ENCODE measurements at places on chromosomes 4 and X.

DNA sequence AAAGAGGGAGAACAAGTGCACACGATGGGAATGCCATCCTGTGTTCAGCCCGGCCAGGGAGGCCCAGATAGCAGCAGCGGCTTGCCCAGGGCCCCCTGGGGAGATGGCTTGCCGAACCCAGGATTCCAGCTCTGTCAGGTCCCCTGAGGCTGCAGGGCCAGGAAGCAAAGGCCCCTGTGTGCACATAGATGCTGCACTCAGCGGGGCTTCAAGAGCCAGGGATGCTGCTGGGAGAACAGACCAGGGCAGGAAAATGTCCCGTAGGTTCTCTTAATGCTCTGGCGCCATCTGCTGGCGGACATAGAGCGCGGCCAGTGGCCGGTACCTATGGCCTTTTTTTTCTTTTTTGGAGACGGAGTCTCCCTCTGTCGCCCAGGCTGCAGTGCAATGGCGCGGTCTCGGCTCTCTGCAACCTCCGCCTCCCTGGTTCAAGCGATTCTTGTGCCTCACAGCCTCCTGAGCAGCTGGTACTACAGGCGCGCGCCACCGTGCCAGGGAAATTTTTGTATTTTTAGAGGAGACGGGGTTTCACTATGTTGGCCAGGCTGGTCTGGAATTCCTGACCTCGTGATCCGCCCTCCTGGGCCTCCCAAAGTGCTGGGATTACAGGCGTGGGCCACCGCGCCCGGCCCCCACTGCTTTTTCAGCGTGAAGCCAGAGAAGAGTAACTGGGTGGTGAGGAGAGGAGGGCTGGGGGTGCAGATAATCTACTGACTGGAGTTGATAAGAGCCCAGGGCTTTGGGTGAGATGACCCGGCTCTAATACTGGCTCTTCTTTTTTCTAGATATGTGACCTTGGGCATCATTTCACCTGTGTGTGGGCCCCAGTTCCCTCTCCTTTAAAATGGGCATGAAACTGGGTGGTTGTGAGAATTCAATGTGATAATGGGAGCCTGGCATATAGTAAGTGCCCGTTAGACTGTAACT lies 22.5 kb downstream of the MED28 start:
- DNase-seq = peak; percentile 87

DNA sequence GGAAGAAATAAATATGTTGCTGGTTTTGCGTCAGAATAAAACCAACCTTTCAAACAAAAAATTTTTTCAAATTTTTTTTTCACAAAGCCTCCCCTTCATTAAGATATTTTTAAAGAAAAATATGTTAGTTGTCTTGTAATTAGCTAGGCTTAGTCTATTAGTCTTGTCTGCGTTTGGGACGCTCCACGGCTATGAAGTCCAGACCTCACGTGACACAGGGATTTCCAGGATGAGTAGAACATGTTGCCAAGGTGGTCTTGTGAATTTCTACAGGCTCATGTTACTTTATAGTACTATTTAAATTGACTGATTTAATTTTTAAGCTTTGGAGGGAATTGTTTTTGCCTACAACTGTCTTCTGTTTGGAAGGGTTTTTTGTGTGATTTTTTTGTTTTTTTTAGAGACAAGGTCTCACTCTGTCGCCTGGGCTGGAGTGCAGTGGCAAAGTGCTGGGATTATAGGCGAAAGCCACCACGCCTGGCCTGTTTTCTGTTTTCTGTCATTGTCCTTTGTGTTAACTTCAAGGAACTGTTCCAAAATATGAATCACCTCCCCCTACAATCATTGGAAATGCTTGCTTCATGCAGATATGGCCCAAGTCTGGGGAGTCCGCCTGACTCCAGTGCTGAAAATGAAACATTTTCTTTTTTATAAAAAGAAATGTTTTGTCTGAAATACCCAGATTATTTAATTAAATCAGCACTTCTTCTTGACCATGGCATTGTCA lies 26.2 kb downstream of the TMEM144 start:
- DNase-seq = no peak

DNA sequence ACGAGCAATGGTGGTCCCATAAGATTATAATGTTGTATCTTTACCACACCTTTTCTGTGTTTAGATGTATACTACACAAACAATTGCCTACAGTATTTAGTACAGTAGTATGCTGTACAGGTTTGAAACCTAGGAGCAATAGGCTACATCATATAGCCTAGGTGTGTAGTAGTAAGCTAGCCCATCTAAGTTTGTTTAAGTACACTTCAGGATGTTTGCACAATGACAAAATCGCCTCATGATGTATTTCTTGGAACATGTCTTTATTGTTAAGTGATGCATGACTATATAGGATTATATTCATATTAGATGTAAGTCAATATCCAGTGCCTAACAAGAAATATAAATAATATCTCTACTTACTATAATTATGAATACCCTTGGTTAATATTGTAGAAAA lies 104.6 kb downstream of the SLC10A6 start:
- no peak for DNase-seq

DNA sequence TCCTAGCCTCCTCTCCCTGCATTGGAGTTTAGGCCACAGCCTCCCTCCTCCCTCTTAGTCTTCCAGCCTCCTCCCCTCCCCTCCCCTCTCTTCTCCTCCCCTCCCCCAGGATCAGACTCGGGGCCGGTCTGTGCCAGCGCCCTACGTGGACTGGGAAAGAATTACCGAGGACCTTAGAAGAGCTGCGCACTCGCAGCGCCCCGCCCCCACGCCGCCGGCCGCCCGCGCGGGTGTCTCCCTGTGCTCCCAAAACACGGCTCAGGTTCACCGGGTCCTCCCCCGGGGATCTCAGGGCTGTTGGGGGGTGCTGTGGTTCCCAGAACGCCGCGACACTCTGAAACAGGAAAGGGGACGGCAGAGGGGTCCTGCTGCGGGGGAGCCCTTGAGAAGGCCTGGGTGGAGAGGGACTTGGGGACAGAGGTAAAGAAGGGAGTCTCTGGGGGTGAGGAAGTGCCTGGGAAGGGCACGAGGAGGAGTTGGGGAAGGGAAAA lies 122.3 kb upstream of the TBL1X start:
- peak; percentile 92 for DNase-seq

DNA sequence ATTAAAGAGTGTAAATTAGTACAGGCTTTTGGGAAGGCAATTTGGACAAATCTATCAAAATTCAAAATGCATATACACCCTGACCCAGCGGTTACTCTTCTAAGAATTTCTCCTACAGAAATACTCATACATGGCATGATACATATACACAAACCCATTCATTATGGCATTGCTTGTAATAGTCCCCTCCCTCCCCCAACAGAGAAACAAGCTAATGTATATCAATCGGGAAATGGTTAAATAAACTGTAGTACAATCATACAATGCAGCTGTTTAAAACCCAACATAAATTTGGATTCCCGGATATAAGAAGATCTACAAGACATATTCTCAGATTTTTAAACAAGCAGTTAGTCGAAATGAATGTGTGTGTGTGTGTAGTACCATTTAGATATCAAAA lies 808 bp downstream of the HUWE1 start:
- DNase-seq = no peak
